ENCODE measurements at places on chromosomes 12 and 14.

- DNase-seq = no peak
Observed at GRCh38 chr12:2117541-2117940, 64.8 kb downstream of the CACNA1C start.

DNA sequence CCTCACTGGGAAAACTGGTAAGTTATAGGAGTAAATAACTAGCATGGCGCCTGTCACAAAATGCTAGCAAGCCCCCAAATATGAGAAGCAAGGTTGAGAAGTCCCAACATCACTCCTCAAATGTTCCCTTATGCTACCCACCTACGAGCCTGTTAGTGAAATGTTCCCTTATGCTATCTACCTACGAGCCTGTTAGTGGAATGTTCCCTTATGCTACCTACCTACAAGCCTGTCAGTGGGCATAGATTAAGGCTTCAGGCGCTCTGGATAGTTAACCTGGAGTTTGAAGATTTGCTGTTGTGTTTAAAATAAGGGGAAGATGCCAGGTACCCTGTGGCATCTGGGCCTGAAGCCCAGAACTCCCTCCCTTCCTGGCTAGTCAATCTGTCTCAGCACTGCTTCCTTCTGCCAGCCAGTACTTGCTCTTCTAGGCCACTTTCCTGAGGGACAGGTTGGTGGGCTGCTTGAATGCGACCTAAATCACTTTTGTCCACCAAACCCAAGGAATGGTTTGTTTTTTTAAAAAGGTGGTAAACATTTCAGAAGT, 67.1 kb upstream of the SINHCAF start:
- DNase-seq = no peak

DNA sequence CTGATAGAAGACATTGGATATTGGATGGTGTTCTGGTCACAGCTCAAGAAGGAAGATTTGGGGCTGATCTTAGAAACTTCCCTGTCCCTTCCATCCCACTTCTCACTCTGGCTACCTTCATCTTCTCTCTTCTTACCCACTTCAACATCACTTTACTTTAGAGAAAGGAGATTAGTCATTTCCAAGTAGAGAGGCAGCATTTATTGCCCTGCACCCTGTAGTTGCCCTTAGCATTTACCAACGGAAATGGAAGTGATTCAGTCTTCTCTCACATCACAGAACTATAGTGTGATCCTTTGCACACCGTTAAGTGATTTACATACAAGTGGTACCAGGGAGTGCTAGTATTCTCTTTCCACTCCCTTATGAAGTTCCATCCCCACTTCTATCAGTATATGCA, 52.4 kb downstream of the PHLDA1 start:
- DNase-seq = peak; percentile 16

DNA sequence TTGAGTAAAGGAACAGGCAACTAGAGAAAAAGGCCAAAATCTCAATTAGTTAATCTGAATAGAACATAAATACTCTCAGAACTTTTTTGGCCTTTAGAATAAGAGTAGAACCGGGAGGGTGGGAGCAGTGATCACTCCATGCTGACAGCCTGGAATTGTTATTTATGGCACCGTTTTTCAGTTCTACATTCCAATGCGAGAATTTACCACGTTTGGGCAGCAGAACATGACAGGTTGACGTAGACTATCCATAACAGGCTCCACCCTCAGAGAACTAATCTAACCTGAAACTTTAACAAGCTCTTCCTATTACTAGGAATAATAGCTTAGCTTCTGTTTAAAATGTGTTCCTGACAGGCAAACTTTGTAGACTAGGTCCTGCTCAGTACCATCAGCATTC, 379.1 kb downstream of the SEC23A start:
- DNase-seq = no peak

DNA sequence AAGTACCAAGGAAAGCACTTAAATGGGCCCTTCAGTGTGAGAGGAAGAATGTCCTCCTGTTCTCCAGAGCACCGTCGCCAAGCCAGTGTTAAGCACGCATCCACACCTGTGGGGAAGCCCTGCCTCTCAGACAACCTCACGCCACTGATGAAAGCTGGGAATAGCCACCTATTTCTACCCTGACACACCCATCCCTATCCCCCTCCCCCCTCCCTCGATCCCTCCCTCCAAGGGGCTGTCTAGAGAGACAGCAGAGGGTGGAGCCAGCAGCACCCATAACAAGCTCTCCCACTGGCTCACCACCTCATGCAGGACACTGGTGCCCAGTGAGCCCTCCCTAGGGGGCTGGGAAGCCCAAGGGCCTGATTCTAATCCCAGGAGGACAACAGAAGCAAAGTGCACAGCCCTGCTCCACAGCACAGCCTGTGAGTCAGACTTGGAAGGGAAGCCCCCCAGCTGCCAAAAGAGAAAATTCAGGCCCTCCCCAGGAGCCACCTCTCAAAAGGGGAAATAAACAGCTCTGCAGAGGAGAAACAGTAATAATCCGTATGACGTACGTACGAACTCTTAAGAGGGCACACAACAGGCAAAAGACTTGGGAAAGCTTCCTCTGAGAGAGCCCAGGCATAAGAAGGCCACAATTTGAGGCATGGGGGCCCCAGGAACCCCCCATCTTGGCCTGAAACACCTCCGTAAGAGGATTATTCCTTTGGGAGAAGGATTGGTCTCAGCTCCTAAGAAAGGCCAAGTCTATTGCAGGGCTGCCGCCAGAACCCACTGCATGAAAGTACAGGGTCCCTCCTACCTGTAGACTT, 7.8 kb downstream of the PITPNM2 start:
- DNase-seq = no peak

- DNase-seq = no peak
Observed at GRCh38 chr12:90086281-90086680, 377.6 kb upstream of the ATP2B1 start.

DNA sequence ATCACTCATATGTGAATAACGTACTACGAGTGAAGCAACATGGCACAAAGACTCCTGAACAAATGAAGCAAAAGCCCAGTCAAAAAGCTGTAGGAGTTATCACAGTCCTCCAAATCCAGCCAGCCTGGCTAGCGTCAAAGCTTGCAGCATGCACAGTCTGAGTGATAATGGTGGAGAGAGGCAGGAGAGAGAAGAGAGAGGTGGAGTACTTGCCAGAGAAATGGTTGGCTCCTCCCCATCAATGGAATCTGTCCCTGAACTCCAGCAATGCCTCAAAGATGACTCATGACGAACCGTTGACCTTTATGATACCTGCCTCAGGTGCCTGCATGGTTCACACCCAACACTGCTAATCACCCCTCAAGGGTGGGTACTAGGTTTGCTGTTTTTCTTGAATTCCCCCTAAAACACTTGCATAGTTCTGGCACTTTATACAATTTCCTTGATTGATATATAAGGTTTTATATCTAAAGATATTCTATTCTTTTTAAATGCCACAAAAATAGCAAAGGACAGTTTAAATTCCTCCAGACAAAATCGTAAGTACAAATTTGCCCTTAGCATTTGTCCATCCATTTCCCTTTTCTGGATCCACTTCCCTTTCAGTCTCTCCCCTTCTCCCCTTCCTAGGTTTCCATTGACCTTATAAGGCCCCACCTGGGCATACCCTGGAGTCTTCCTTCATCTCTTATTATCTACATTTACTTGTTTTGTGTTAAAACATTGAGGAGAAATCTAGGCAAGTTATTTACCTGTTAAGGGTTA, 10.2 kb downstream of the ARHGDIB start:
- DNase-seq = no peak

DNA sequence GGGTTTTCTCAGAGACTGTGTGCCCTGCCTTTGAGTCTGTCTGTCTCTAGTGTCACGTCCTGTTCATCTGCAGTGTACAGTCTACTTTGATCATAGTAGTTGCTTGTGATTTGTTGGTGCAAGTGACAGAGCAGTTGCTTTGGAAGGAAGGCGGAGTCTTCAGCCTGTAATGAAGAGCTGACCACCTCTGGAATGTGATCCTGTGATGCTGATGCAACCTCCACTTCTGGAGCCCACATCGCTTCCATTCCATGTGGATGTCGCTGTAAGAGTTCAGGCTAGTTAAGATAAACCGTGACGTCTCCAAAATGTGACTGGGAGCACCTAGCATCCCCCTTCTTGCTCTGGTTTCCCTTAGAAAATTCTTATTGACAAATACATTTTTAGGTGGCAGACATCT, 51.8 kb downstream of the PELI2 start:
- DNase-seq = no peak

GRCh38 chr12:20220339-20220738, 148.0 kb upstream of the PDE3A start:
- no peak for DNase-seq

DNA sequence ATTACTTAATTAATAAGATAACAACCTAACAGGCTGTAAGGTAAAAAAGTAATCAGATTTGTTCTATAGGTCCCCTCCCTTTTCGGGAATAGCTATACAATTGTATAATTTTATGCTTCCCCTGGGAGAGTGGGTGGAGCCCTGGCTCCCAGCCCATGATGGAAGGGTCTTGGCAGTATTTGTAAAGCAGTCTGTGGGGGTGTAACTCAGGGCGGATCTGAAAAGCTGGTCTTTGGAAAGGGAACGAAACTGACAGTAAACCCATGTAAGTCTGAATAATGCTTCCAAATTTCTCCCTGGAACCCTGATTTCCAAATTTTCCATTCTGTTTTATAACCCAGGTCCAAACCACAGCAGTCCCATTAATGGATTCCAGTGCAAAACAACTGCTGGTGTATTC, 110.4 kb downstream of the DAD1 start:
- no peak for DNase-seq

DNA sequence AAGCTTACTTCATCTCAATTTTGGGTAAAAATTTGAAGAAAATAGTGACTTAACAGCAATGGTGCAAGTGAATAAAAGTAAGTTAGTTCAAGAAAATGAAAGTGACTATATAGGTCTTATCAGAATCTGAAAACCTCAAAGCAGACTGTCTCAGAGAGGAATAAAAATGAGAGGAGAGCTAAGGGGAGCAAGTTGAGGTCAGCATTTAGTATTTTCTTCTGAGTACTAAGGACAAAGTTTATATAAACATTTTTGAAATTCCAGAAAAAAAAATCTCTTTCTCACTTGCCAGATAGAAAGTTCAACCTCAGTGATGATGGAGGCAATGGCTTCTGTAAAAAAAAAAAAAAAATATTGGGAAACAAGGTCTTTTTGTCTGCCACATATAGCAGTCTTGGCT, 414.1 kb downstream of the NPAS3 start:
- no peak for DNase-seq

- no peak for DNase-seq
Observed at GRCh38 chr12:98037401-98038140, 477.8 kb upstream of the TMPO start.

GRCh38 chr12:46516933-46517578, 144.5 kb upstream of the SLC38A2 start:
- DNase-seq = no peak

DNA sequence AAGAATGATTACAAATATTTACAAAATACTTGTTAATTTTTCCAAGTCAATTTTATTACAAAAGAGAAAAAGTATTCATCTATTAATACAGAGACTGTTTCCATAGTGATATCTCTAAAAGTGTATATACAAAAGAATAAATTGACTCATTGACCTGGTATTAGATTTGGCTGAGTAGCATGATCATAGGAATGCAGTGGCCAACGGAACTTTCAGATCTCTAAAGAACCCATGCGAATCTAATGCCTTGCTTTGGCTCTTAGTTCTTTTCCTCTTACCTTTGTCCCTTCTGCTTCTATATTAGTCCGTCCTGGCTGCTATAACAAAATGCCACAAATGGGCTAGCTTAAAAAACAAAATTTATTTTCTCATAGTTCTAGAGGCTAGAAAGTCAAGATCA, 717.8 kb downstream of the TMTC2 start:
- no peak for DNase-seq

DNA sequence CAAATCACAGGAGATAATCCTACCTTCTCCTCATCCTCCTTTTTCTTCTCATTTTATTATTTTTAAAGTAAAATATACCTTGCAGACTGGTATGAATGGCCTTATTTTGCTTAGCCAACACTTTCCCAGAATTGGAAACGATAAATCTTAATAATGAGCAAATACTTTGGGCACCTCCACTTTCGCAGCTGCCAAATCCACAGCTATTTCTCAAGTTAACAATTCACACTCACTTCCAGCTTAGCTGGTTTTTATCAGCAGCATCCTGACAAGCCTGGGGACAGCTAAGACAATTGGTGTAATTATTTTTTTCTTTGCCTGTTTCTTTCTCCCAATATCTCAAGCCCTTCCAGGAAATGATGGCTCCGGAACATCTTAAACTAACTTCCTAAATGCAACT, 867.5 kb upstream of the TMEM132C start:
- DNase-seq = no peak

- DNase-seq = no peak
Observed at GRCh38 chr14:100593751-100594624, 6.8 kb upstream of the BEGAIN start.

GRCh38 chr14:37969511-37969979, 238.2 kb upstream of the SSTR1 start:
- DNase-seq = no peak

- no peak for DNase-seq
Observed at GRCh38 chr12:72738811-72739210, 466.6 kb downstream of the TRHDE start.

- DNase-seq = no peak
Observed at GRCh38 chr14:24132976-24133375, 2.5 kb downstream of the FITM1 start.

DNA sequence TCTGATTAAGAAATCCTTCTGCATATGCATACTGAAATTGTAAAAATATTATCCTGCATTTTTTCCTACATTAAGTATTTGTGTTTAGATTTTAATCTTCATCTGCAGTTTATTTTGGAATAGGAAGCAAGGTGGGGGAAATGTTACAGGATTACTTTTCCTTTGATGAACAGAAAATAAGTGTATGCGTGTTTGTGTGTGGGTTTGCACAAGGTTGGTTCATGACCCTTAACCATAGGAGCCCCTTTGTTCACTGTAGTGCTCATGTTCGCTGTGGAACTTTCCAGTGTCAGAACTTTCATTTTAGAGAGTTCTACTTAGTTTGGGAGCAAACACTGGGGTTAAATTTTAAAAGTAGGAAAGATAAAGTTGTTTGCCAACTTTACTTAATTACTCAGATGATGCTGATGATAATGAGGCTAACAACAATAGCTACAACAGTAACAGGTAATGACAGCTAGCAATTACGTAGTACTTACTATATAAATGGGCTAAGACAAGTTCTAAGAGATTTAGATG, 6.4 kb upstream of the A2M start:
- DNase-seq = no peak

DNA sequence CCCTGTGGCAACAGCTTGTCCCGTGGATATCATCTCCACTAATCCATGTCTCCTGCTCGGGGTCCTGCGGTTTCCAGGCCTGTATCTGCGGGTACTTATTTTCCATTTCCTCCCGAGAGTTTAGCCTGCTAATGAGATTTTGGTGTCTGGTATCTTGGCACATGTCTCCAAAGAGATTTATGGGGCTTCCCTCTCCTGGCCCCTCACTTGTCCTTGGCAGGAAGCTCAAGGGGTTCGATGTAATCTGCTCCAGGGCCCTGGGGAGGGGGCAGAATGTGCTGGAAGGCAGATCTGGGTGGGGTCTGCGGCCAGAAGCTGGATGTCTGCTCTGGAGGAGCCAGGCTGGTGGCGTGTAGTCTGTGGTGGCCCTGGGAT, 85.7 kb downstream of the KIF26A start:
- DNase-seq = no peak

GRCh38 chr12:62728741-62729140, 206.2 kb downstream of the PPM1H start:
- DNase-seq = no peak

All from stimulated activated CD4-positive, alpha-beta T cell treated with anti-CD3 and anti-CD28 coated beads, Interleukin-4, amount 100 ng/mL, for 1 hour (primary cell).